Fibroblast of mammary gland (primary cell): ENCODE measurements at places on chromosomes 6 and 20.

- peak; percentile 40 for DNase-seq
Measured at GRCh38 chr6:128131566-128131965, 230.7 kb upstream of the THEMIS start.

DNA sequence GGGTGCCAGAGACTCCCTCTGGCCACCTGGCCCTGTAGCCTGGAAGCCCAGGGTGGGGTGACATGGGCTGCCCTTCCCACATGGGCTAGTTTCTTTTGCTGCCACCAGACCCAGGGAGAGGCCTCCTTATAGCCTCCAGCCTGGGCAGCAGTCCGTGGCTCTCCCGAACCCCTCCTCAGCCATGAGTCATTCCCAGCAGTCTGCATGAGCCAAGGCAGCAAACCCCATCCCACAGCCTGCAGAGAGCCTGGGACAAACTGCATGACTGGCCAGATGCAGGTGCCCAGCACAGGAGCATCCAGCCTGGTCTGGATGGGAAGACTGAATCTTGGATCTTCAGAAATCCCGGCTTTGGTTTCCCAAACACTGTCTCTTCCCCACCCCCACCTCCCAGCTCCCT, 75.7 kb downstream of the MRPL14 start:
- peak; percentile 89 for DNase-seq

- peak; percentile 61 for DNase-seq
Measured at GRCh38 chr20:19944772-19945459, 72.2 kb upstream of the NAA20 start.

GRCh38 chr6:3654898-3655297, 96.6 kb downstream of the PXDC1 start:
- no peak for DNase-seq

DNA sequence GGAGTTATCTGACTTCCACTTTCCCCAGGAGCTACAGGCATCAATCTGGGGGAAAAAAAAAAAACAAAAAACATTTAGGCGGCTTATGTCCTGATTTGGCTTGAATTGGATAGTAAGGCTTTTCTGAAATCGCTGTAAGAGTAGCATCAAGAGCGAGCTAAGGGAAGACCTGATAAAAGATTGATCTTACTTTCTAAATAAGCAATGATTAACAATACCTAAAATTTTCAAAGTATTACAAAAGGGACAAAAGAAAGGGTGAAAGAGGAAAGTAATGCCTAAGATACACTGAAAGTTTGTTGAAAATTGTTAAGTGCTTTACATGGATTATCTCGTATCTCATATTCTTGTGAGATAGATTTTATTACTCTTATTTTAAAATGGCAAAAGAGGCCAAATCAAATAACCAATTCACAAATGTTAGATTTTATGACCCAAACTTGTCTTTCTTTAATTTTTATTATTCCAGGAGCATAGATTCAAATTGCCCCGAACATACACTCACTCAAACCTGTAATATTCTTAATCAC, 106.4 kb upstream of the PRSS16 start:
- no peak for DNase-seq

DNA sequence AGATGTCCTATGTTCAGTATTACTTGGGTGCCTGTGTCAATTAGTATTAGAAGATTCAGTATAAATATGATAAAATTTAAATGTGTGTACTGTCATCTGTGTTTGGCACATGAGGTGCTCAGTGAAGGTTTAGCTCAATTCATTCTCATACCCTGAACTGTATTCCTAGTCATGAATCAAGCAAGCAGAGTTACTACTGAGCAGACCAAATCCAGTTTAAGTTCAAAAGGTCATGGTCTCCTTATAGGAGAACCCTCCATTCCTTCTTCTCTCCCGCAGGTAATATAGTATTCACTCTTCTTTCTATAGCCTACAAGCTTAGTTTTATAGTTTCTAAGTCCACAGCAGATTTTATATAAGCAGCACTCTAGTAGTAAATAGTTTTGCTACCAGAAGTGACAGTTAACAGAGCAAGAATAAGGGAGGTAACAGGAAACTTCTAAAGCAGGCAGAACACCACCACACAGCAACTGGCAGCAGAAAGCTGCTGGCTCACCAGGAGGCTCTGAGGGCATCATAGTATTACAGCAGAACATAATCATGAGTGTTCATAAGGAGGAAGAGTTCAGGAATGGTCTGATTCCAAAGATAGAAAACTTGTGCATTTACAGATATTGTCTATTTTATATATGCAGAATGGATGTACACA, 133.2 kb downstream of the SLC16A10 start:
- no peak for DNase-seq

DNA sequence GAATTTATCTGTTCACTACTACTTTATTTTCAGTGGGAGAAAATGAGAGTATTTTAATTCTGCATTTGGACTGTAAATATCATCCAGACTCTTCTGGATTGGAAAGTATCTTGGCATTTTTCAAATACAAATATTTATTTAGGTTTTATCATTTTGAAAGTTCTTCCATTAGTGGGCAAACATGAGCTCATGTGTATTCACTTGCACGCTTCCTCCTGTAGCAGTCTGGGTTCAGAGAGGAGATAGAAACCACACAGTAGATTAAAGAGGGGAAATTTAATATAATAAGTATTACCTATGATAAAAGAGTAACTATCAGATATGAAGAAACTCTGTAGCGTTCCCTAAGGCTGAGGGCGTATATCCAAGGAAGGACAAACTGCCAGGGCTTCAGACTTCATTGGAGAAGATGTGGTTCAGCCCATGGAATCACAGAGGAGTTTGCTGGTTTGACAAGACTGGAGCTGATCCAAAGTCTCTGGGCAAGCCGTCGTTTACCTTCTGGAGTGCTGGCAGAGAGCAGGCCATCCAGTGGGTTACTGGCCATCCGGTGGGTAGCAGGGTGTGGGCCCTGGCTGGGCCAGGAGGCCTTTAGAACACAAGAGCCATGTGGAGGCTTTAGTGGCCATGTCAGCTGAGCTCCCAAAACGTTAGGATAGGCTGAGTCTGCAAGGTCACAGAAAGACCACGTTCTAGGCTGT, 44.3 kb downstream of the KCNS1 start:
- no peak for DNase-seq

GRCh38 chr6:126048635-126049034, 62.3 kb downstream of the TRMT11 start:
- DNase-seq: no peak
